ENCODE measurements at places on chromosomes 3 and 15.

DNA sequence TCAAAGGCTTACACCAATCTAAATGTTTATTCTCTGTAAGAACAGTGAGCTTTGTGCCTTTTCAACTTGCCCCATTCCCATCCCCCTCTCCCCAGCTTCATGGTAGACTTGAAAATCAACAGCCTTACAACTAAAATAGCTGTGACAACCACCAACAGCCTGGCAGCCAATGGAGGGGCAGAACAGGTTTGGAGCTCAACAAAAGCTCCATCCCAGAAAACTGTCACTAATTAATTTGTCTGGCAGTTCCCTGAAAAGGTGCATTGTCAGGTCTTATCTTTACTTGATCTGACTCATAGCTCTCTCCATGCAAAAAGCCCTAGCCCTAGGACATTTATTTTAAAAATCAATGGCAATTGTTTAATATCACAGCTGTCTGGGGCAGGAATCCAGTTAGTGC, 22.6 kb downstream of the MTHFS start:
- DNase-seq, result no peak

DNA sequence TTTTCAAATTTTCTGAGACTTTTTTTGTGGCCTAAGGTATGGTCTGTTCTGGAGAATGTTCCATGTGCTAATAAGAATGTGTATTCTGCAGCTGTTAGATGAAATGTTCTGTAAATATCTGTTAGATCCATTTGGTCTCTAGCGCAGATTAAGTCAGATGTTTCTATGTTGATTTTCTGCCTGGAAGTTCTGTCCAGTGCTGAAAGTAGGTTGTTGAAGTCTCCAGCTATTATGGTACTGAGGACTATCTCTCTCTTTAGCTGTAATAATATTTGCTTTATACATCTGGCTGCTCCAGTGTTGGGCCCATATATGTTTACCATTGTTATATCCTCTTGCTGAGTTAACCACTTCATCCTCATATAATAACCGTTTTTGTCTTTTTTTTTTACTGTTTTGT, 13.2 kb upstream of the TUBGCP5 start:
- DNase-seq, result no peak

- no peak for DNase-seq
Observed at GRCh38 chr15:92579931-92580470, 75.6 kb downstream of the FAM174B start.

DNA sequence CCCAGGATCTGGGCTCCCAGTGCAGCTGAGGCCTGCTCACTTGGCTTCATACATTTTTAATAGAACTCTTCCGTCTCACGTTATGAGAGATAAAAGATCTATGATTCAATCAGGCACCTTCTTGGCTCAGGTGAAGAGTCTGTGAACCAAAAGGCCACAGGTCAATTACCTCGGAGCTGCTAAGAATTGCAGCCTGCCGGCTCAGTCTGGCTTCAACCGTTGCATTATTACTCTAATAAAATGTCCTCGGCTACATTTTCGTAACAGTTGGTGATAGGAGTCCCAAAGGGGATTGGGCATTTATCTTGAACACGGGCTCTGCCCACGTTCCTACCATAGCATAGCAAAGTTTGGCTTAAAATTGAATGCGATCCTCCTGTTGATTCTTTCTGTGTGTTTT, 176.3 kb downstream of the SLCO3A1 start:
- no peak for DNase-seq

- DNase-seq, result no peak
Observed at GRCh38 chr3:7536510-7536909, 675.6 kb downstream of the GRM7 start.

- DNase-seq, result no peak
Observed at GRCh38 chr15:44676676-44677075, 13.2 kb upstream of the SPG11 start.

DNA sequence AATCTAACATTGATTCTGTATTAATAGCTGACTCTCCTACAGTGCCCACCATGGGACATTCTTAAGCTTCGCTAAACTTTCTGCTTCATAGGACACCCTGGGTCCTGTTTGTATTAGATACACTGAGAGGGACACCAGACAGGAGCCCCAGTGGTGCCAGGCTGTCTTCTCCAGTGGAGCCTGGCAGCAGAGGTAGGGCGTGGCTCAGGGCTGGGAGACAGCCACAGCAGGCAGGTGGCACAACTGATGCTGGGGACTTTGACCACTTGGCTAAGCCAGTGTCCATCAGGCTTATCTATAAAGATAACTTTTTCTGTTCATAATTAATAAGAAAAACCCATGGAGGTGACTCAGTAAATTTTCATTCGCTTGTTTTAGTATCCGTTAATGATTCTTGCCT, 21.8 kb downstream of the NIPA1 start:
- DNase-seq, result no peak

- no peak for DNase-seq
Observed at GRCh38 chr15:89090791-89091626, 2.8 kb downstream of the ABHD2 start.

GRCh38 chr3:184611607-184612281, 50.2 kb downstream of the EPHB3 start:
- DNase-seq, result no peak

GRCh38 chr3:111895071-111895470, 36.0 kb downstream of the PHLDB2 start:
- no peak for DNase-seq

GRCh38 chr3:138942861-138943623, 3.9 kb downstream of the FOXL2 start:
- no peak for DNase-seq

DNA sequence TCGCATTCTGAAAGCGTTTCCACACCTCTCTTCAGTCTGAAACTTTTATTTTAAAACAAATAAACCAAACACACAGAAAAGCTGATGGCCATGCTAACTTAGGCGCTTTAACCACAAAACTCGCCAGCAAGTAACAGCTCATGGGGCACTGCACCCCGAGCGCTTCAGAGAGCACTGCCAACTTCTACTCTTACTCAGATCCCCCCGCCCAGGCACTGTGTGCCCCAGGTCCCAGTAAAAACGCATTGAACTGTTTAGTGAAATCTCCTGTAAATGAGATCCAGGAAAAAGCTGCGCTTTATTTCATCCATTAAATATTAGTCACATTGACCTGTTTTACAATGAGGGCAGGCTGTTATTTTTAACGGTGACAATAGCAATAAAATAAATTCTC, 99.7 kb downstream of the LRIG1 start:
- DNase-seq, result no peak

DNA sequence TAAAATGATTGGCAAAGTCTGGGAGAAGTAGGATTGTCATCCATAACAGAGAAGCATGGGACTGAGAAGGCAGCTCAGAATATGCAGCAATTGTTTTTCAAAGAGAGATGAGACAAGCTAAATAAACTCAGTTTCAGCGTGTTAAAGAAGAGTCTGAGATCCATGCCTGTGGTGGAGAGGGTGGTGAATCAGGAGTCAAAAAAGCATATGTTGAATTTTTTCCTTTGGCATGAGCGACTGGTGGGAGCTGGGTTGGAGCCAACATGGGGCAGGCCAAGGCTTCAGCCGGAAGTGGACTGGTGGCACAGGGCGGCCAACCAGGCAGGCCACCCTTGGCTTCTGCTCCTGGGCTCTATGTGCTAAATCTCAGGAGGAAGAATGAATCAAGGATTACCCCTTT, 102.0 kb downstream of the SST start:
- DNase-seq, result no peak

DNA sequence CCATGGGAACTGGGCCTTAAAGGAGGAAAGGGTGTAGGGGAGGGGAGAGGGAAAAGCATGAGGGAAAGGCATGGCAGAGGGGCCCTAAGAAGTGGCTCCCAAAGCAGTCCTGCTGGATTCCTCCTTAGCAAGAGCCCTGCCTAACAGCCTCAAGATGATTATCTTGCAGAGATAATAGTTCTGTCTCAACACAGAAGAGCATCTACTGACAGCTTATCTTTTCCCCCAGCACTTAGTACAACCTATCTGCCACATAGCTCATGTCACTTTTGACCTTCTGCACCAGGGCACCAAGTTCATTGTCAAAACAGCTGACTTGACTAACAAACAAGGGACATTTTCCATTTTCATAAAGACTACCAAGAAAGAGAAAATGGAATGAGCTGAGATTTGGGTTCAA, 86.3 kb downstream of the ANP32A start:
- DNase-seq, result no peak

DNA sequence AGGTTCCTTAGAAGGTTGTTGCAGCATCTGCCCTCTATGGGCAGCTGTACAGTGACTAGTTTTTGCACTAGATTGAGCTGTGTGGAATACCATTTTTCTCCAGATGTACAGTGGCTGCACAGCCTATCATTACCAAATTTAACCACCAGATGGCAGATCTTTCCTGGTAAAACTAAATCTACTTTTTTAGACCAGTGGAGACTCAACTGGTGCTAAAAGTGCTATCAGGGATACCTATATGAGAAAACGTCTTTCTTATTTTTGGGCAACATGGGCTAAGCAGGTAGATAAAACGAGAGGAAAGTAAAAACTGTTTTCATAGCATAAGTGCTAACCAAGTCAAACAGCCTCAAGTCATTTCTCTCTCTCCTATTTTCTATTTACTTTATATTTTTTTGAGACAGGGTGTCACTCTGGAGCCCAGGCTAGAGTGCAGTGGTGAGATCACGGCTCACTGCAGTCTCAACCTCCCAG, 21.2 kb downstream of the IGSF10 start:
- DNase-seq, result peak; percentile 14

DNA sequence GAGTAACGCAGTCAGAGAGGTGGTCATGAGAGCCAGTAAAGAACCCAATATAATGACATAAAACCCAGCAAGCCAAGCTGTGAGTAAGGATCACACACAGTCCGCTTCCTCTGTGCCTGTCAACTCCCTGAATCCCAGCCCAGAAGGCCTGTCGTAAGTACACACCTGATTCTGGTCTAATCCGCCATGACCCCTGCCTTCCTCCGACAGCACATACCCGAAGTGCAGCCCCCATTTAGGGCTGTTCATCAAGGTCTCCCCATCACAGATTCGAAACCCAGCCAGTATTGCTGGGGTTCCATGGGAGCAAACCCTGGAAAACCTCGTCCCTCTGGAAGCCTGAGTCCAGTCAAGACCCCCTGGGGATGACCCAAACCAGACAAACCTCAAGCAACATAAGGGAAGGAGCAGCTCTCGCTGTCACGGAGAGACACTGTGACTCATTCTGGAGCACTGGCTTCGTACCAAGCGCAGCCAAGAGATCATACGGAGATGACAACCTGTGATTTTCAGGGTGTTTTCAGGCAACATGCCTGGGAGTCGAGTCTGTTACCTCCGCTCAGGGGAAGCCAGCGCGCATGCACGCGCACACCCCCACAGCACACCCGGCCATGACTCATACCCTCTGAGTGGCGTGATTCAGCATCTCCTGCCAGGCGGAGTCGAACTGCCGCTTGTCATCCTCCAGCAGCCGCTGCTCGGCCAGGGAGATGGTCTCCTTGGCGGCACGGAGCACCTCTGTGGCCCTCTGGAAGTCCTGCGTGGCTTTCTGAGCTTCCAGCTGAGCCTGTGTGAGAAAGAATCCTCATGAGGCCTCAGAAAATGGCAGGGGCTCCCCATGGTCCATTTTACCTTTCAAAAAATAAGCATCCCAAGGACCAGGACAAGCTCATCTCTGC, 63.0 kb downstream of the SH3BP5 start:
- peak; percentile 87 for DNase-seq

- DNase-seq, result no peak
Observed at GRCh38 chr15:94607176-94607654, 375.9 kb downstream of the MCTP2 start.

DNA sequence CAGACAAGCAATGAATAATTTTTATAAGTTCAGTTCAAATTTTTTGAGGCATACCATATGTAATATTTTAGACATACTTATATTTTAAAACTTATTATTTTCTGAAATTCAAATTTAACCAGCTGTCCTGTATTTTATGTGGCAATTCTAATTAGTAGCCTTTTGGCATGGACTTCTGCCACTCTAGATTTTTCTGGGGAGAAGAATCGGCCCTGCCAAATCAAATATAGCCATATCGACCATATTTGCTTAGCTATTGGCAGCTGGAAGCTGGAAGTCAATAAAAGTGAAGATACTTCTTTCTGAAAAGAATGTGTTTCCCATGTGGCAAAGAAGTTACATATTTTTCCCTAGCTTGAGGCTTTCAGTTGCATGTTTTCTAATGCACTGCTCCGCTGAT, 9.4 kb upstream of the RBMS3 start:
- no peak for DNase-seq

GRCh38 chr3:150741497-150742140, 21.4 kb downstream of the SIAH2 start:
- no peak for DNase-seq

- DNase-seq, result no peak
Observed at GRCh38 chr3:188949996-188950395, 221.8 kb upstream of the TPRG1 start.

GRCh38 chr3:149203758-149204157, 17.9 kb downstream of the CP start:
- no peak for DNase-seq

DNA sequence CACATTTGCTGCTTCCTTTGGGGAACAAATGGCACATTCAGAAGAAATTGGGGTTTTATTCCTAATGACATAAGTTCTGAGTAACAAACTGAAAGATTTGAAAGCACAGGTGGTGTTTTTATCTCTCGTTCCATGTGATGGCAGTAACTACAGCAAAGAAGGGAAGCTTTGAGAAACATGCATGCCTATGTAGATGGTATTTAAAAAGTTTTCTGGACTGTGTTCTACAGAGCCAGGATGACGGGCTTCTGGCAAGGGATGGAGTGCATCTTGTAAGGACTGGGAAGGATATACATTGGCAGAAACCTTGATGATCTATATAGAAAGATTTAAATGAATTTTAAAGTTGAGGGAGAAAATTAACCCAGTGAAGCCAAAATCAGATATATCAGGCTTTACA, 362.2 kb upstream of the ROPN1 start:
- no peak for DNase-seq

GRCh38 chr3:36546226-36546625, 165.9 kb downstream of the STAC start:
- no peak for DNase-seq

DNA sequence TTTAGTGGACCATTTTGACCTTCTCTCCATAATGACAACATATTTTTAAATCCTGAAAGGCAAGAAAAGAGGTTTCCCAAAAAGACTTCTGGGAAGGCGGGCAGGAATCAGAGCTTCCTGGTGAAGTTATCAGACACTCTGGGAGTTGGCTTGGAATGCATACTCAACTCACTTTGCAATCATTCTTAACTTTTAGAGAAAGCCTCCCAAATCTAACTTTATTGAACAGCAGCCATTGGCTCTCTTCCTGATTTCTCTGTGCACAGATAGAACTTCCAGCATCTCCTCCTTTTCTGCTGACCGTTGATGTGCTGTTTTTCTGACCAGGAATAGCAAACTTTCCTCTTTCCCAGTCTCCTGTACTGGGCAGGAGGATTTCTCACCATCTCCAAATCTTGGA, 44.6 kb downstream of the PLCL2 start:
- DNase-seq, result no peak

- DNase-seq, result no peak
Observed at GRCh38 chr3:15023719-15024118, 41.4 kb downstream of the MRPS25 start.

DNA sequence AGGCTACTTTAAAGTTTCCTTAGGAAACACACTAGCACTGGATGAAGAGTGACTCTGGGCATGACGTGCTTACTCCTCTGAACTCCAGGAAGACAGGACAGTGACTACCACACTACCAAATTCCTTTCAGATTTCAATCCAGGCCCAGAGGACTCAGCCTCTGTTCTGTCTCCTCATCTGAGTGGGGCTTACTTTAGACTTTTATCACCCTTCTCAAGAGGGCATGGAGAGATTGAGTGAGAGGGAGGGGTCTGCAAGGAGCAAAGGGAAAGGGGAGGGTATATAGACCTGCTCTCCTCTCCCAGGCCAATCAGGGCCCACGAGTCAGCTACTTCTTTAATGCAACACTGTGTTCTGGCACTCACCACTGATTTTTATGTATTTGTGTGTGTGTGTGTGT, 29.4 kb upstream of the RSL24D1 start:
- DNase-seq, result no peak

- no peak for DNase-seq
Observed at GRCh38 chr3:180870008-180870699, 42.3 kb upstream of the FXR1 start.
